ENCODE measurements at places on chromosomes 6 and 20. TPM values are rescaled to one million over a fixed set of nuclear protein-coding genes. Genes with fewer than 3 reads are reported as not detected.

DEFB124 gene
- not detected for total RNA-seq

TGM3 gene
- total RNA-seq, result not detected

PRDM13 gene
- not detected for total RNA-seq

LIN28B gene
- total RNA-seq, result not detected

GRCh38 chr6:124371974-124372475, 568.4 kb downstream of the NKAIN2 start:
- no peak overlapping the region for H3K27ac ChIP-seq
- H3K4me1 ChIP-seq, result no peaks in the 10 kb centered on the region
- DNase-seq, result no peak
- no peaks in the 10 kb centered on the region for H3K27me3 ChIP-seq

- peaks cover 4% of the 10 kb centered on the region for H3K36me3 ChIP-seq
- H3K4me1 ChIP-seq, result no peaks in the 10 kb centered on the region
- H3K27me3 ChIP-seq, result no peaks in the 10 kb centered on the region
- no peak overlapping the region for H3K27ac ChIP-seq
- no peak overlapping the region for H3K4me3 ChIP-seq
These were observed 131.6 kb upstream of the ID4 start for GRCh38 chr6:19705606-19706005.

DNA sequence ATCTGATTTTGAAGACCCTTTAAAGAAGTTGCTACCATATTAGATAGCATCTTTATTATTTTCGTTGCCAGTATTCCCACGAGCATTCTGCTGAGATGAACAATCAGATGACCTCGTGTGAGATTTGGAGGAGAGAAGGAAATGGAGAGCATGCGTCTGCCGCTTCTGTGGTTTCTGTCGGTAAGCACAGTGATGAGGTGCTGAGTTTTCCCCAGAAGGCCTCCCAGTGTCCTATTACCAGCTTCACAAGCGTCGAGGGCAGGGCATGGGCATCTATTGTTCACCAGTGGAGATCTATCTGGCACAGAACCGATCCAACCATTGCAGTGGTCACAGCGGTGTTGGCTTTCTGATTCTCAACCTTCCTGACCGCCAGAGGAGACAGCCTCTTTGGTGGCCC, 29.4 kb downstream of the TRAF3IP2 start:
- peak overlapping the region; percentile 71 for H3K27ac ChIP-seq
- no peak overlapping the region for H3K4me3 ChIP-seq
- H3K27me3 ChIP-seq, result no peaks in the 10 kb centered on the region

DNA sequence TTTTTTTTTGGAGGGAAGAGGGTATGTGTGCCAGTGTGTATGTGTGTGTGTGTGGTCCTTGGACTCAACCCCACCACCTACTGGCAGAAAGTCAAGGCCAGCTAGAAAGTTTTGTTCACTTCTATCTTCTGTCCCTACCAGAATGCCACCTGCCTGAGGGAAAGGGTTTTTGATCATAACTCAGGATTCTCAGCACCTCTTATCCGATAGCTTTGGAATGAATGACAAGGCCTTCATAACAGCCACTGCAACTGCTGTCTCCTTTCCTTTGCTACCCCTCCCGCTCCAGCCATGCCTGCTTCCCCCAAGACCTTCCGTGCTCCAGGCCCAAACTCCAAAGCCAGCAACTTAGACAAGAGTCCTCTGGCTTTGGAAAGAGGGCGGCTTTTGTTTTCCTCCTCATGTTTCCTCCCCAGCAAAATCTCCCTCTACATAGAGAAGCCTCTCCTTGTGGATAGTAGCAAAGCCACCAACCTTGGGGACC, 18.7 kb downstream of the BTN3A1 start:
- H3K27ac ChIP-seq, result peak overlapping the region; percentile 93
- no peaks in the 10 kb centered on the region for H3K36me3 ChIP-seq
- peak; percentile 20 for DNase-seq
- no peaks in the 10 kb centered on the region for H3K27me3 ChIP-seq
- H3K4me1 ChIP-seq, result no peaks in the 10 kb centered on the region

DNA sequence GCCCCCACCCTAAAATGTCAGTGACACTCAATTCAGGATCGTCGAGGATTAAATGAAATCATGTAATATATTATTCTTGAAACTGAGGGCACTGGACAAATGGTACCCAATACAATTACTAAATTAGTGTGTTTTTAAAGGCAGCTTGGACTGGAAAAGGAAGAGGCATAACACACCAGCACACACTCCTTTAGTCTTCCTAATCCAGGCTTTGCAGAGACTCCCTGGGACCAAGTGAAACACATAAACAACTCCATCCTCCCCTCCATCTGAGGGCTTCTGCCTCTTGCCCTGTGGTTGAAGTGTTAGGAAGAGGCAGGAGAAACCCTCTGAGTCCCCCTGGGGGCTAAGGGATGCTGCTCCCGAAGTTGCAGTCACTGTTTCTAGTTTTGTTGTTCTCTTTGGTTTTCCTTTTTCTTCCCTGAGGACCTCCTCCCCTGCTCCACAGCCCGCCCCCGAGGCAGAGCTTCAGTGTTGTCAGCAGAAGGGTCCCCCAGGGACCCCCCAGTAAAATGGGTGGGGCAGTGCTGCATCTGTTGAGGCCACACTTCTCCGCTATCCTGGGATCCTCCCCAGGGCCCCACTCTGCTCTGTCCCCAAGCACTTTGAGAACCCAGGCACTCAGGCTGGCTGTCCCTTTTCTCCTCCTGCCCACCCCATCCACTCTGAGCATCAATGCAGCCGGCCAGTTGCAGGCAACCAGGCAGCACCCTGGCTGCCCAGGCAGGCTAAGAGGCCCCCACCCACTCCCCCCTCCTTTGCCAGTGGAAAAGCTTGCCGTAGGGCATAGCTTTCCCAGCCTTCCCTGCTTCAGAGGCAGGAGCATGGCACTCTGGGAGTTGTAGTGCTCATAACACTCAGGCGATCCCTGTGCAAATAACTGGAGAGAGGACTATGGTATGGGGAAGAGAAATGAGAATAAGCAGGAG, 5.9 kb downstream of the TMEM63B start:
- H3K27me3 ChIP-seq, result no peaks in the 10 kb centered on the region
- no peaks in the 10 kb centered on the region for H3K36me3 ChIP-seq
- peak overlapping the region; percentile 20 for H3K27ac ChIP-seq
- DNase-seq, result peak; percentile 42
- H3K4me1 ChIP-seq, result peaks cover 5% of the 10 kb centered on the region
- peak overlapping the region; percentile 15 for H3K4me3 ChIP-seq

- H3K4me3 ChIP-seq, result no peak overlapping the region
- no peaks in the 10 kb centered on the region for H3K36me3 ChIP-seq
- no peaks in the 10 kb centered on the region for H3K4me1 ChIP-seq
- DNase-seq, result no peak
These were observed 144.0 kb downstream of the PRL start for GRCh38 chr6:22152841-22153240.

GRCh38 chr6:164106345-164106769, 691.8 kb downstream of the QKI start:
- H3K4me3 ChIP-seq, result no peak overlapping the region
- no peaks in the 10 kb centered on the region for H3K4me1 ChIP-seq
- H3K27ac ChIP-seq, result no peak overlapping the region

DNA sequence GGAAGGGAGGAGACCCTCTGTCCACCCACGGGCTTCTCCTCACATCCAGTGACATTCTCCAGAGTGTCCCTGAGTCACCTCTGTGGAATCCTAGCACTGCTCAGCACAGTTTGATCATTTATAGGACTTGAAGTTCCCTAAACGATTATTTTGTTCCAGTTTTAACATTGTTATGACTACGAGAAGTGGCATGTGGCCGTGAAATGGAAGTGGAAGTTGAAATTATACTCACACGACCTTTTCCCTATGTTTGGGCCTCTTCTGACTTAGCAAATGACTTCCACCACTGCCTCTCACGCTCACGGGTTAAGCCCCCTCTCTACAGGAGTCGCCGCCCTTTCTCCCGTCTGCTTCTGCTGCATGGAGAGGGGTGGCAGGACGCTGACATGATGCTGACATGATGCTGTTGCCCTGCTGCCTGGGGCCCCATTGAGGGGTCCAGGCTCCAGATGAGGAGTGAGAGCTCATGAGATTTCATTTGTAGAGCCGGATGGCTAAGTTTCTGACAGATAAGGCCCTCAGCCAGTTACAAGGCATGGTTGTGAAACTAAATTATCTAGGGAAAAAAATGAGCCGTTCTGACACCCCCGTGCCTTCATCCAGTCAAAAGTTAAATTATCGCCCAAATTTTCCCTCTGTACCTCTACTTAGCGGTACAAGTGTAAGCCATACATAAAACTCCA, 153.6 kb upstream of the UST start:
- H3K27me3 ChIP-seq, result no peaks in the 10 kb centered on the region
- no peaks in the 10 kb centered on the region for H3K36me3 ChIP-seq
- H3K4me3 ChIP-seq, result no peak overlapping the region
- no peak for DNase-seq
- H3K27ac ChIP-seq, result peak overlapping the region; percentile 68

DNA sequence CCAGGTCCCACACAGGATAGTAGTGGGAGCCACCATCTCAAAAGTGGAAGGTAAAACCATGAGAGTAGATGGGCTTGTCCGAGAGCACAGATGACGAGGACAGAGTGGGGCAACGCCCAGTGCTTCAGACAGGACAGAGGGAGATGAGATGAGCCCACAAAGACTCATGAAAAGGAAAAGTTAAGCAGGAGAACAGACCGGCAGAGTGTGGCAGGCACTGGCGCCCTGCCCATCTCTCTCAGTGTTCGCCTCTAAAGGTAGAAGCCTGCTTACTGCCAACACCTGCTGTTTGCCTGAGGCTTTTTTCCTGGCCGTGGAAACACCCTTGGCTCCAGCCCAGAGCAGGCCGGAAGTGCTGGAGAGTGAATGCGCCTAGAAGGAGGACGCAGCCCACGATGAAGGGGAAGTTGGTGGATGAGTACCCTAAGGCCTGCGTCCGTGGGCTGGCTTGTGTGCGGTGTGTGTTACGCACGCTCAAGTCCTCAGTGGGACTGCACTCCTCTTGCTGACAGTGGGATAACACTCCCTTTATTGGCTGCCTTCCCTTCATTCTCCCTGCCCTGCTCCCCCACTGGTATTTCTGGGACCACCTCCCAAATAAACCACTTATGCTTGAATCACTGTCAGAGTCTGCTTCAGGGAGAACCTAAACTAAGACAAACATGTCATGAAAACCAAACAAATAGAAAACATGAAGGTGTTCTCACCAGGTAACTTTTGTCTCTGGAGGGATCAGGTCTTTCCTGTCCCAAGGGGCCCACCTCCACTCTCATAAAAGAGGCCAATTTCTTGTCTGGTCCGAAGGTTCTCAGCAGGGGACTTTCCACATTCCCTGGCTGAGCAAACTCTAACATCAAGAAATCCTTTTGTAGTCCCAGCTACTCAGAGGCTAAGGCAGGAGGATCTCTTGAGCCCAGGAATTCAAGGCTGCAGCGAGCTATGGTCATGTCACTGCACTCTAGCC, 9.1 kb upstream of the FOXP4 start:
- peak overlapping the region; percentile 38 for H3K27ac ChIP-seq
- no peak overlapping the region for H3K4me3 ChIP-seq
- H3K4me1 ChIP-seq, result peaks cover 9% of the 10 kb centered on the region
- peak; percentile 79 for DNase-seq

- no peaks in the 10 kb centered on the region for H3K36me3 ChIP-seq
- peaks cover 8% of the 10 kb centered on the region for H3K4me1 ChIP-seq
- H3K27ac ChIP-seq, result peak overlapping the region; percentile 94
- H3K4me3 ChIP-seq, result peak overlapping the region; percentile 19
- no peaks in the 10 kb centered on the region for H3K27me3 ChIP-seq
- DNase-seq, result no peak
These were observed 3.4 kb upstream of the ZBTB46 start for GRCh38 chr20:63834491-63834880.

Measured in breast epithelium (tissue), 4 donors.